ENCODE measurements at places on chromosomes 7 and 10.

DNA sequence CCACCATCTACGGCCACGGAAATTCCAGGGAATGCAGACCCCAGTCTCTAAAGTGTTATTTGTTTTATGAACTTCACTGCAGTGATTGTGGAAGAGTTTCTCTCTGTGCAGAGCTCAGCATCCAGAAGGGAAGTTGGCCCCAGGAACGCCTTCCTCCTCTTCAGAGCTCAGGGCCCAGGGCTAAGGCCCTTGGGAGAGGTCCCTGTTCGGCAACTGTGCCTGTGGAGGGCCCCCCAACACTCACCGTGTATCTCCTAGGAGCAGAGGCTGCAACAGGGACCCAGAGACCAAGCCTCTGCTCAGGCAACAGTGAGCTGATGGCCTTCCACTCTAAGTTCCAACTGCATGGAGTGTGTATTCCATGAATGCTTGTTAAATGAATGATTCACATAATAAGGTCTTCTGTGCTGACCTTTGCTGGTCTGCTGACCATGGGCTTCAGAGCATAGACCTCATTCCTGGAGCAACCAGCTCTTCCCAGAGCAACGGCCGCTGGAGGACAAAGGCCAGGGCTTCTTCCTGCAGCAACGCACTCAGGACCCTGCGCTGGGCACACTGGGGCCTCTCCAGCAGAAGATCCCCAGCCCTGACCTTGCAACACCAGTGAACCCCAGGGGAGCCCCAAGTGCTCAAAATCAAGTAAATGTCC is 7.7 kb downstream of the DIP2C start:
- no peak for DNase-seq

DNA sequence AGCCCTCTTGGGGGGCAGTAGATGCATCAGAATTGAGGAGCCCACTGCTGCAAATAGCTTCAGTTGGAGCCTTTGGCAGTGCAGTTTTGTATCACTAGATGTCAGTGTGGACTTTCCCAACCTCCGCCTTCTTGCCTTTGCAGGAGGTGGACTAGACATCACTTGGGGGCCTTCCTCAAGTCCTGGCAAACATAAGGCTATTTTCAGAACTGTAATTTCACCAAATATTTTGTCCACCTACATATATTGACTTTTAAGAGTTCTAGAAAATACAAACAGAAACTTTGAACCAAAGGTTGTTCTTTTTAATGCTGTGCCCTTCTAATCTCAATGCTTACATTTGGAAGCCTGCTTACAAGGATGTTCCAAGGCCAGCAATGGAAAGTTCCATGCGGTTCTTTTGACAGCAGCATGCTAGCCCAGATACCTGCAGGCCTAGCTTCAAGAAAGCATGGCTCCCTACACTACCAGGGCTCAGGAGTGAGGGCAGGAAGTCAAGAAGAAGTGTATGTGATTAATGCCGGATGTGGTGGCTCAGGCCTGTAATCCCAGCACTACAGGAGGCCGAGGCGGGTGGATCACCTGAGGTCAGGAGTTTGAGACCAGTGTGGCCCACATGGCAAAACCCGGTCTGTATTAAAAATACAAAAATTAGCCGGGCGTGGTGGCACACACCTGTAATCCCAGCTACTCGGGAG is 8.0 kb upstream of the ZNRF2 start:
- peak; percentile 63 for DNase-seq

GRCh38 chr7:70292716-70293115 is 694.4 kb downstream of the AUTS2 start:
- no peak for DNase-seq

GRCh38 chr10:788796-789748 is 99.6 kb upstream of the DIP2C start:
- DNase-seq = peak; percentile 5

- no peak for DNase-seq
Observed at GRCh38 chr10:105952153-105952552, 1212.4 kb downstream of the SORCS1 start.

- peak; percentile 78 for DNase-seq
Observed at GRCh38 chr10:11164803-11165590, 147.3 kb downstream of the CELF2 start.

DNA sequence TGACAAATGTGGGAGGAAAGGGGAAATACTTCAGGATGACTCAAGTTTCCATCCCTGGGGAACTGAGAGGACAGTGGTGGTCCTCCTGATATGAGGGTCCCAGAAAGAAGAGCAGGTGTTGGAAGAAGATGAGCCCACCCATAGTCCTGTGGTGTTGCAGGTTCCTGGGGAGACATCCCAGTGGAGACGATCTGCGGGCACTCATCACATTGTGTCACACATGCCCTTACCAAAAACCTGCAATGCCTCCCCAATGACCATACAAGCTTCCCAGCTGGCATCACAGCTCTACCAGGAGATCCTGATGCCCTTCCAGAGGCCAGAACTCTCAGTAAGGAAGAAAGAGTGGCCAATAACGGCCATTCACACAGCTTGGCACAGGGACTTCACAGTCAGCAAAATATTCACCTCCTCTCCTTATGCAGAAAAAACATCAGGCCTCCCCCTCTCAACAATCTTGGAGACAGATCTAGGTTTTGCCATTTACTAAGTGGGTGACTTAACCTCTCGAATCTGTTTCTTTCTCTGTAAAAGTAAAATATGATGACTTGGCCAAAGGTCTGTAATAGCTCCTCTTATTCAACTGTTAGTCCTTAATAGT is 9.0 kb downstream of the PUS7 start:
- no peak for DNase-seq

GRCh38 chr7:121853307-121853706 is 19.7 kb upstream of the PTPRZ1 start:
- DNase-seq = no peak

DNA sequence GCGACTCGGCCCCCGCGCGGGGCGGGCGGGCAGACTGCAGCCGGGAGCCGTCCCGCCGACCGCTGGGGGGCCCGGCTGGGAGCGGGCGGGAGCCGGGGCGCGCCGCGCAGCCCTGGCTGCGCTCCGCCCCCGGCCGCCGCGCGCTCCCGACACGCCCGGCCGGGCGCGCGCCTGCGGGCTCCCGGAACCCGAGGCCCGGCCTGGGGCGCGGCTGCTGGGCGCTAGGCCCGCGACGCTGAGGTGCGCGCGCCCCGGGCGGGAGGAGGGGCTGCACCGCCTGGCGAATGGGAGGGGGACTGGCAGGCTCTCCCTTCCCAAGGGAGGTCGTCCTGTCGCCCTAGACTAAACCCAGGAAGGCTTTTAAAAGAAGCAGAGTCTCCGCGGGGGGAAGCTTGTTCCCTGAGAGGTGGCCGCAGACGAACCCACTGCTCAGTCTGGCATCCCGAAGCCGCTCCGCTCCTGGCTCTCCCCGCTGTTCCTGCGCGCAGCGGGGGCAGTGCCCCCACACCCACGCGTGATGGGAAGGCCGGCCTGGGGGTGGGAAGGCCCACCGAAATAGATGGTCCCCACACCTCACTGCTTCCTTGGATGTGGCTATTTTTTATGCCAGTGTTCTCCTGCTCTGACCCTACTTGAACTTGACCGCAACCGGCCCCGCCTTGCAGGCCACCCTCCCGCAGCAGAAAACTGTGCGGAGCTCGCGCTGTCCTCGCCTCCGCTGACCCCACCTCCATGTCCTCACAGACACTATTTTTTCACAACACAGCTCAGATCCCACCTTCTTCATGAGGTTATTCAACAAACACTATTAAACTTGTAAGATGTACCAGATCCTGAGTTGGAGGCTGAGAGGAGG is at the start of gene VOPP1:
TSS of gene VOPP1 (minus strand) at position 125 of the 856 bp plus-strand sequence. CDS start 178 bp downstream, outside the sequence.
- peak; percentile 71 for DNase-seq

- DNase-seq = no peak
Observed at GRCh38 chr10:25683344-25683743, 250.7 kb upstream of the MYO3A start.

DNA sequence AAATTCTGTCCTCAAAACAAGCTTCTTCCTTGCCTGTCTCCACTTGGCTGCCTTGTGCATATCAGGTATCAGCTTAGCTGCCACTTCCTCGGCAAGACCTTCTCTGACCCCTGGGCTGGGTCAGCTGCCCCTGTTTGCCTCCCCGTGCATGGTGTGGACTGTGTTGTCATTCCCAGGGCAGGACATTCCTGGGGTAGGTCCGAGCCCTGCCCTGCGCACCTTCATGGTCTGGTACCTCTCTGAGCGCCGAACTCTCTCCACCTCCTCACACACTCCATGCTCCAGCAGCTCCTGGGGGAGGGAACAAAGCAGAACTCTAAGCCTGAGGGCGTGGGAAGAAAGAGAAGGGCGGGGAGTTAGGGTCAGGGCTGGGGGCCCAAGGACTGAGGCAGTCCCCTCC is 3.8 kb downstream of the POLM start:
- no peak for DNase-seq

DNA sequence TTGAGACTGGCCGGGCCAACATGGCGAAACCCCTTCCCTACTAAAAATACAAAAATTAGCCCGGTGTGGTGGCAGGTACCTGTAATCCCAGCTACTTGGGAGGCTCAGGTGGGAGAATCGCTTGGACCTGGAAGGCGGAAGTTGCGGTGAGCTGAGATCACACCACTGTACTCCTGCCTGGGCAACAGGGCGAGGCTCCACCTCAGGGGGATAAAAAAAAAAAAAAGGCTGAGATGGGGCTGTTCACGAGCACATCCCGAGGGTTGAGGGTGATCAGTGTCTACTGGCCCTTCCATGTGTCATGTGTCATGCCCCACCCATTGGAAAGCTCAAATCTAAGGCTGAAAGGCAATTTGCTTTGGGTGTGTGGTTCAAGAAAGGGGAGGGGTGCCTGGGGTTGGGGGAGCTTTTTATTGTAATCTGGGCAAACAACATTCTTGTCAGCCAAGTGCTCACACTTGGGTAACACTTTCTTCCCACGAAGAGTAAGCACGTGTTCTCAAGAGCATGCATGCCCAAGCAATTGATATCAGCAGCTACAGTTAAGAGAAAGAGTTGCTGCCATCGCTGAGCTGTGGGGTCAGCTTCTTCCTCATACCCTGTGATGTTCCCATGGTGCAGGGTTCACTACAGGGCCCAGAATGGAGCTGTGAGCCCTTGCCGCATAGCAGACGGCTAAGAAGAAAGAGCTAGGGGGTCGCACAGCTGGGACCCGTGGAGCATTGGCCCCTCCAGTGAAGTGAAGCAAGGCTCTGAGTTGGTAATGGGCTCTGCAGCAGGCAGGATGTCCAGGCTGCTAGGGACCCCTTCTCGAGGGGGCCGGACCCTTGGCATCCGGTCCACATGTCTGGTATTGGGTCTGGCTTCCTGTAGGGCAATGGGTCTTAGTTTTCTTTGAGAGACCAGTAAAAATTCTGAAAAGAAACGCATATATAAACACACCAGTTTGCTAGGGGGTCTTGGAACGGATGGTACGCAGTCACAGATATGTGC is 9.9 kb upstream of the ACSL5 start:
- DNase-seq = no peak

- no peak for DNase-seq
Observed at GRCh38 chr7:14368285-14368684, 378.8 kb upstream of the ETV1 start.

DNA sequence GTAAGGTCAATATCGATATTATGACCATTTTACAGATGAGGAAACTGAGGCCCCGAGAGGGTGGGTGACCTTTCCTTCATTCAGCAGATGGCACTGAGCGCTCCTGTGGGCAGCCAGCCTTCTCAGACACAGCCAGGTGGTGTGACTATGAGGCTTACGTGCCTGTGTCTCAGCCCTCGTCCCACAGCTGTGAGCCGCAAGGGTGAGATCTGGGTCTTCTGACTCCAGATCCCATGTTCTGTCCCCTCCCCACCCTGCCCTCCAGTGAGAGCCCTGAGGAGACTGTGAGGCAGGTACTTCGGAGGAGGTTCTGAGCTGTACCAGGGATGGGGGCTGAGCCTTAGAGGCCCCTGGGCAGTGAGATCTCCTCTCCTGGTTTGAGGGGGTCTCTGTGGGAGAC is 613.8 kb upstream of the FOXK1 start:
- DNase-seq = no peak

GRCh38 chr10:124650820-124651401 is 93.3 kb downstream of the FAM53B start:
- DNase-seq = peak; percentile 77

DNA sequence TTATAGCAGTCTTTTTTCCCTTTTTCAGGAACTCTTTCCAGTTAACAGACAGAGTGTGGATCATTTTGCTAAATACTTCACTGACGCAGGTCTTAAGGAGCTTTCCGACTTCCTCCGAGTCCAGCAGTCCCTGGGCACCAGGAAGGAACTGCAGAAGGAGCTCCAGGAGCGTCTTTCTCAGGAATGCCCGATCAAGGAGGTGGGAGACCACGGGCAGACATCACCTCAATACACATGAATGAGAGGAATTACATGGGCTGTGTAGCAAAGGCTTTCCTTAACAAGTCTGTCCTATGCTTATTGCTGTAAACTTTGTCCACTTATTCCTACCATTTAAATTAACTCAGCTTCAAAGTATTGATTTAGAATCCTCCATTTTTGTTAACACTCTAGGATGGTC is 48.8 kb downstream of the BZW2 start:
- no peak for DNase-seq

DNA sequence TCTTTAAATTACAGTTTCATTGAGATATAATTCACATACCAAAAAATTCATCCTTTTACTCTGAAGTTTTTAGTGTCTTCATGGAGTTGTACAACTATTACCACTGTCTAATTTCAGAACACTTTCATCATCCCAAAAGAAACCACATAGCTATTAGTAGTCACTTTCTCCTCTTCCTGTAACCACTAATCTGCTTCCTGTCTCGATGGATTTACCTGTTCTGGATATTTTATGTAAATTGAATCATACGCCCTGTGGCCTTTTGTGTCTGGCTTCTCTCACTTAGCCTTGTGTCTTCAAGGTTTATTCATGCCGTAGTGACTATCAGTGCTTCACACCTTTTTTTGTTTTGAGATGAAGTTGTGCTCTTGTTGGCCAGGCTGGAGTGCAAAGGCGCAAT is 135.5 kb downstream of the DOCK1 start:
- no peak for DNase-seq

GRCh38 chr10:77210645-77211044 is 427.0 kb downstream of the KCNMA1 start:
- DNase-seq = no peak

GRCh38 chr7:128174386-128174785 is 66.7 kb upstream of the LEP start:
- no peak for DNase-seq

- DNase-seq = no peak
Observed at GRCh38 chr7:82335001-82335400, 108.6 kb downstream of the CACNA2D1 start.

DNA sequence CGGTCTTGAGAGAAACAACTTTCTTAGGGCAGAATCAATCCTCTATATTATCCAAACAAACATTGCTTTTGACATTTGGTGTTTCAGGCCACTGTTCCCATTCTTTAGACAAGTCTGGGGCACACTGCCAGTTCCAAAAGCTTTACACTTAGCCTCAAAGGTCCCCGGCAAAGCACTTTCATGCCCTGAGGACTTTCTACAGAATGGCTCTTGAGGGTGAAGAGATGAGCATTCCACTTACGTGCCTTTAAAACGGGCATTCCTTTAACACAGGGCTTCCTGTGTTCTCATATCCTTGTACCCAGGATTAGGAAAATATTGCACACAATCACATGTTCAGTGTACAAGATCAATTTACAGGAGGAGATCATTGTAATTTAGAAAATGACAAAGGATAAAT is 13.1 kb upstream of the TMEM213 start:
- no peak for DNase-seq

GRCh38 chr10:77791506-77791905 is 135.0 kb downstream of the DLG5 start:
- no peak for DNase-seq

GRCh38 chr7:117645481-117646165 is 165.8 kb downstream of the CFTR start:
- DNase-seq = no peak

- DNase-seq = peak; percentile 87
Observed at GRCh38 chr7:27160546-27161213, 4.2 kb upstream of the HOXA7 start.

- no peak for DNase-seq
Observed at GRCh38 chr7:51244885-51245284, 71.7 kb downstream of the COBL start.

Data from CD4-positive, alpha-beta T cell treated with Interleukin-12 subunit alpha and Interleukin-12 subunit beta, for 1 hour (primary cell).